ENCODE measurements at places on chromosomes 5 and 9.

GRCh38 chr5:137315534-137316345 is 183.4 kb downstream of the SPOCK1 start:
- DNase-seq: no peak

GRCh38 chr5:36073595-36074216 is 7.0 kb upstream of the UGT3A2 start:
- no peak for DNase-seq

DNA sequence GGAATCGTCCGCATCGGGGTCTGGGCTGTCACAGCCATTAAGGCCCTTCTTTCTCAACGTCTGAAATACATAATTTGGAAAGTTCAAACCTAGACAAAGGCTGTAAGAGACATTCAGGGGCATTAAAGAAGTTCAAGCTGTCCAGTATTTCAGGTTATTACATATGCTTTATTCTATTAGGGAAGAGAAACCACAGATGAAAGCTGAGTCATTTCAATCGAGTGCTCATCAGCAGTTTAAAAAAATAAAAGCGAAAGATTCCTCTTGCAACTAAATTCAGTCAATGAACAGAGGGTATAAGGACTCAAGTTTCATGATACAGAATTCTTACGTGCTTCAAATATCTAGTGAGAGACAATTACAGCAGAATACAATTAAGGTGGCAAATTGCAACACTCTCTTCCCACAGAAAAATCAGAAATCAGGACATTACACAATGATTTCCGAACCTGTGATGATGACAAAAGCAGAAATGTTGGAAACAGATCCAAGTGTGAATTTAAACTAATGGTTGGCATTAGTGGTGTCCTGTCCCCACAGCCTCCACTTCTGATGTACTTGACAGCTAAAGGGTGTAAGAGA is 121.6 kb downstream of the MEF2C start:
- DNase-seq: no peak

- no peak for DNase-seq
Observed at GRCh38 chr5:175864296-175864695, 7.1 kb upstream of the CPLX2 start.

DNA sequence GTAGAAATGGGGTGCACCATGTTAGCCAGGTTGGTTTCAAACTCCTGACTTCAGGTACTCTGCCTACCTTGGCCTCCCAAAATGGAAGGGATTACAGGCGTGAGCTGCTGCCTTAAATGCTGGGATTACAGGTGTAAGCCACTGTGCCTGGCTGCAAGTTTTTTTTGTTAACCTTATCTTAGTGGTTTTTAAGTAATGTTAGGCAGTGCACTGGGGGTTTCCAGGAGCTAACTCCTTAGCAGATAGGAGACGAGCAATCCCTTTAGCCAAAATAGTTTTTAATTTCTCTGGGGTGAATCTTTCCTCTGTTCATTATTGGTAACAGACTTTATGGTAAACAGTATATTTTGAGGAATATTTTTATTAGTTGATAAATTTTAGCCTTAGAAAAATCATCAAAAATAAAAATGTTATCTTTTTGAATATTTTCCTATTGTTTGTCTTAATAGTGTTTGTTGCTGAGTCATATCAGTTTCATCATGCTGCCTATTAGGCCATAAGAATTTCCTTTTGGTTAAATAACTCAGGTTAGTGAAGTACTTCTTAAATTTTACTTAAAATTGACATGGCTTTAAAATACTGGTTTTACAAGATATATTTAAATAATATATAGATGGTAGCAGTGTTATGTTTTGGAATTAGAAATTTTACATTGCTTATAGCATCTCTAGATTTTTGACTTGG is 37.9 kb downstream of the LMNB1 start:
- no peak for DNase-seq

DNA sequence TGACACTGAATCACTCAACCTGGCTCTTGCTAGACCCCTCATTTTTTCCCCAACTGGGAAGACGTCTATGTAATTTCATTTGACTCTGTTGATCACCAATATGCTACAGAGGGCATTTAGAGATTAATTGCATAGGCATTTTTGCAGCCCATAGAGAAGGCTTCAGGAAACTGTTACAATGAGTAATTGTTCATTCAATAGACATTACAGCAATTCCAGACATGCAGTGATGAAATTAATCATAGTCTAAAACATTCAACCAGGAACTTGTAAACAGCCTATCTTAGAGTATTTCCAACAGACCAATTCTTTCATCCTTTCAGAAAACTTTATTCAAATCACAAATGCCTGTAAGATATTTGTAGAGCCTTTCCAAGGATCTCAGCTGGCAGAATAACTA is 122.3 kb downstream of the MARCHF11 start:
- DNase-seq: no peak

DNA sequence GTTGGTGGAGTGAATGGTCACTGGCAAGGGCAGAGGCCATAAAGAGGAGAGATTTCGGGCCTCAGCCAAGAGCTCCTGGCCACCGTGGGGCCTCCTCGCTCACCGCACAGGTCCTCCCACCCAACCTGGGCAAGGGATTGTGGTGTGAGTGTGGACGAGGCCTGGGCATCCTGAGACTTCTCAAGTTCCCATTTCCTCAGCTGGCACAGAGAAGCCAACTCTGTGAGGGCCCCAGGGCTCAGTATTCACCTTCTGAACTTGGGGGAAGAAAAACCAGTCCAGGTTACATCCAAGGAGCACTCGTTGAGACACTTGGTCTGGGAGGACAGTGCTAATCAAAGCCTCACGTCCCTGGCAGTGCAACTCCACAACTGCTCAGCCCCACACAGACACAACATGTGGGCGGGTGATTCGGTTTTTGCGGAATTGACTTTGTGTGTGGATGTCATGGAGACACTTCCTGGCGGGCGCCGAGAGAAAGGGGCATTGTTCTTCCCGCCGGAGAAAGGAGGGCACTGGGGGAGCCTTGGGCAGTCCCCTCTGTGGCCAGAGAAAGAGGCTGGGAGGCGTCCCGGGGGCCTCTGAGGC is 28.5 kb upstream of the NKD2 start:
- no peak for DNase-seq

DNA sequence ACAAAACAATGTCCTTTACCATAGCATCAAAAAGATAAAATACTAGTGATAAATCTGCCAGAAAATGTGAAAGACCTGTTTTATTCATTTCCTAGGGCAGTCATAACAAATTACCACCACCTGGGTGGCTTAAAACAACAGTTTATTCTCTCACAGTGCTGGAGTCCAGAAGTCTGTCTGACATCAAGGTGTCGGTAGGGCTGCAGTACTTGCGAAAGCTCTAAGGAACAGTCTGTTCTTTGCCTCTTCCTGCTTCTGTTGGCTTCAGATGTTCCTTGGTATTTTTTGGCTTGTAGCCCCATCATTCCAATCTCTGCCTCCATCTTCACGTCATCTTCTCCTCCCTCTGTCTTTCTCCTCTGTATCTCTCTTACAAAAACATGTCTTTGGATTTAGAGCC is 51.0 kb downstream of the PTPDC1 start:
- DNase-seq: no peak

DNA sequence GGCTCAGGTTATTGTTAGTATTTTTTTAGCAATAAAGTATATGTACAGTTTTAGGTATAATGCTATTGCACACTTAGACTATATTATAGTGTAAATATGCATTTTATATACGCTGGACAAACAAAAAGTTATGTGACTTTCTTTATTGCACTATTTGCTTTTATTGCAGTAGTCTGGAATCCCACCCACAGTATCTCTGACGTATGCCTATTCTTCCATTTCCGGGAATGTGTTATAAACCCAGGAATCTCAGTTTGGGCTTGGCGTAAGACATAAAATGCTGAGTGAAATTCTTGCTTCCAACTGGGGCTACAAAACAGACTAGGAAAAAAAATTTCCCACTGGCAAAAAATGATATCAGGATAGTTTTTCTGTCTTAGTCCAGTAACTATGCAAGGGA is 119.1 kb downstream of the HTR1A start:
- DNase-seq: no peak

DNA sequence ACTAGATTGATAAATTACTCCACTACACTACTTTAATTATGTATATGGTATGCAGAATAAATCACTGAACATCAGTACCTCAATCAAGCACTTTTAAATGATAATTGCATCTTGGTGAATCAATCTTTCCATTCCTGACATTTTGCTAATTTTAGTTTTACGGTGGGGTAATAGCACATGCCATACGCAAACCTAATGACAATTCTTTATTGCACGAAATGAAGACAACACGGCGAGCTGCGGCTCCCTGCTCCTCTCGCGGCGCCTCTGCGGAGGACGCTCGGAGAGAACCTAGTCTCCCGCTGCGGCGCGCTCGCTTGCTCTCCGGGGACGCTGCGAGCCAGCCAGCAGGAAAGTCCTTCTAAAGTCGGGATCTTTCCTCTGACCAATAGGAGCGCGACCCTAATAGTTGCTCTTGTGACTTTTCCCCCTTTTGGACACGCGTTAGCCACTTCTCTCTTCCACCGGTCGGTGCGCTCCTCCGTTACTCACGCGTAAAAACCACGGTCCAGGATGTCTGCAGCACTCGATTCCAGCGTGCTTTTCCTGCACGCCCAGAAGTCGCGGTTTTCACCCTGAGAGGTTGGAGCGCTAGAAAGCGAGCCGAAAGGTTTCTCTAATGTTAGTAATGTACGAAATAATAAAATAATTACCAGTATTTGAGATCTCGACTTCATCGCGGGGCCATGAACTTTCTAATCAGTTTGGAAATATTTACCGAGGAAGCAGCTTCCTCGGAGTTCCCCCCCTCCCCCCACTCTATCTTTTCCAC is 1.0 kb upstream of the MEF2C start:
- peak; percentile 67 for DNase-seq

Data from bone marrow (tissue), 2 donors.